ENCODE measurements at places on chromosomes 1 and 21.
A peak's percentile ranks its signal among the peaks of the same experiment; 100 is the strongest.

DNA sequence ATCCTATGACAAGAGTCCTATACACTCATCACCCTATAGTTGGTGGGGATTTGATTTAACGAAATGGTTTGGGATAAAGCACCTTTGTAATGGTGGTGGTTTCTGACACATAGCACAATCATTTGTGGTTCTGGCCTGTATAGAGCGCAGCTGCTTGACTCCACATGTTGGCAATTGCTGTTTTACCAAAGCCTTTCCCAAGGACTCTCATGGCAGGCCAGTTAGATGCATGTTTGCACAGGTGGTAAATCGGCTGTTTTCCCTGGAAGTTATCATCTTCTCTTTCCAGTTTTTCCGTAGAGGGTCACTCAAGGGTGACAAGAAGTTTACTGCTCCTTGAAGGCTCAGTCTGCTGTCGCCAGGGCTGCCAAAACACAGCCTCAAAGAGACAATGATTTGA lies 17.1 kb upstream of the XPR1 start:
- DNase-seq = no peak

GRCh38 chr1:228876187-228876586 lies 140.9 kb downstream of the RHOU start:
- DNase-seq = no peak

- DNase-seq = no peak
These were observed 197.7 kb upstream of the DUSP10 start for GRCh38 chr1:221939607-221940006.

DNA sequence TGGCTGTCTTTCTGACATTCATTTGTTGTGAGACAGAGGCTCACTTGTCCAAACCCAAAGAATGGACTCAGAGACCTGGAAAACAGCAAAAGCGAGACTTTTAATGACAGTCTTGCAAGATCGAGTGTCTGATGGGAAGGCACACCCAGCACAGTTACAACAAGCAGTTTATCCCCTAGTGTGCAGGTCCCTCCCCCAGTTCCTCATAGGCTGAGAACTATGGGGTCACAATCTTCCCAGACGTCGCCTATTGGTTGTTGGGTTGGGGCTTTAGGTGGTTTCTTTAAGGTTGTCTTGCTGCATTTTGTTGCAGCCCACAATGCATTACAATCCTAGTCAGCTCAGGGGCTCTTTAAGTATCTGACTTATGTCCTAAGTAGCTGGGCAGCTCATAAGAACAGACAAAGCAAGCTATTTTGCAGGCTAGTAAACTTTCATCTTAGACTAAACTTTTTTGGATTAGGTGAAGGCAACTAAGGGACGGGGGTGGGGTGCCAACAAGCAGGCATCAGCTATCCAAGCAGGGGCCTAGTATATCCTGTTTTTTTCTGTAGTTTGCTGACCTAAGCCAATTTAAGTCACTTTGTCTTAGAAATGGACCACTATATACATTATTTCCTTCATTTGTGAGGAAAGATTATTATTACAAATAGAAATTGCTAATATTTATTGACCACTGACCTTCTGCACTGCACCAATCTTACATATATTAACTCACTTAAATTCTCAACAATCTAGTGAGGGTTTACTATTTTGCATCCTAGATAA lies 151.8 kb downstream of the SETD4 start:
- DNase-seq = no peak

GRCh38 chr1:192939440-192939839 lies 119.7 kb downstream of the UCHL5 start:
- DNase-seq = no peak

DNA sequence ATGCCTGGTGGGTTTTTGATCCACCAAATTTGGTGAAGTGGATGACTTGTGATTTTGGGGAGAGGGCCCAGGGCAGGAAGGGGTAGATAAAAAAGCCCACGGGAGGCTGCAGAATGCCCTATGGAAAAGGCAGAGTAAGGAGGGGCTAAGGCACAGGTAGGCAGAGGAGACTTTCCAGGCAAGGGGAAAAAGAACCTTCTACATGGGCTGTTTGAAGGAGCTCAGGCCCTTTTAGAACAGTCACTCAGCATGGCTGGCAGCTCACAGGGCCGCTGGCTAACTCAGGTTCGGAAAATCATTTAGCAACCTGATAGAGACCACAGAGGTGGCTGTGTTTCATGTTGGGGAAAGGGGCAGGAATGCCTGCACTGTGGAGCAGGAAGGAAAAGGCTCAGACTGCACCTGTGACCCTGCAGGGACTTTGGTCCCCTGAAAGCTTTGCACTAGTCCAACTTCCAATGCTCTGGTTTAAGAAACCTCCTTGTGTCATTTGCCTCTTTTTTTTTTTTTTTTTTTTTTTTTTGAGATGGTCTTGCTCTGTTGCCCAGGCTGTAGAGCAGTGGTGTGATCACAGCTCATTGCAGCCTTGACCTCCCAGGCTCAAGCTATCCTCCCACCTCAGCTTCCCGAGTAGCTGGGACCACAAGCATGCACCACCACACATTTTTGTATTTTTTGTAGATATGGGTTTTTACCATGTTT lies 58.5 kb upstream of the ENAH start:
- DNase-seq = no peak

DNA sequence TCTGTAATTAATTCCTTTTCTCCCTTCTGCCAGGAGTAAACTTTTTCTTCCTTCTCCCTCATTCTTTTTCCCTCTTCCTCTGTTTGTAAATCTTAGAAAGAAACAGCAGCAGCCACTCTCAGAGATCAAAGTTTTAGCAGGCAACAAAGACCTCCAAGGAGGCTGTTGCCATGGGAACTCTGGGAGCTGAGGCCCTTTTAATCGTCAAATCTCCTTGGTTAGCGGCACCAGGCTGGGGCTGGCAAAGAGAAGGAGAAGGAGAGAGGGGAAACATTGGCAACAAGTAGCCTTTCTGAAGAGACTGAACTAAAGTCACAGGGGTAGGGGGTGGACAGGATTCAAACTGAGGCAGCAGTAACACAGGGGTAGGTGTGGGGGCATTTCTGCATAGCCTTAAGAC lies 25.2 kb downstream of the ILDR2 start:
- no peak for DNase-seq

DNA sequence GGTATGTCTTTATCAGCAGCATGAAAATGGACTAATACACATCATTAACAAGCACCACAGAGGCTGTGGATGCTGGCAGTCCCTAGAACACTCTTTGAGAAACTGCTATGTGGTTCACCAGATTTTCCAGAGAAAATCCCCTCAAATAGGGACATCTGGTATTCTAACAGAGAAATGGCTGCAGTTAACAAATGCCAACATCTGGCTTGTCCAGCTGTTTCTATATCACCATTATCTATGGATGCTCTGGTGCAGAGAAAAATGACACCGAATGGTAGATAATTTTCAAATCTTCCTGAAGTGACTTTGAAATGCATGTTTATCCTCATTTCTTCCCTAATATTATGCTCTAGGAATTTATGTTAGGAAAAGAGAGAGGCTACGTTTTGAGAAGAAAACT lies 403.5 kb upstream of the PROX1 start:
- no peak for DNase-seq

DNA sequence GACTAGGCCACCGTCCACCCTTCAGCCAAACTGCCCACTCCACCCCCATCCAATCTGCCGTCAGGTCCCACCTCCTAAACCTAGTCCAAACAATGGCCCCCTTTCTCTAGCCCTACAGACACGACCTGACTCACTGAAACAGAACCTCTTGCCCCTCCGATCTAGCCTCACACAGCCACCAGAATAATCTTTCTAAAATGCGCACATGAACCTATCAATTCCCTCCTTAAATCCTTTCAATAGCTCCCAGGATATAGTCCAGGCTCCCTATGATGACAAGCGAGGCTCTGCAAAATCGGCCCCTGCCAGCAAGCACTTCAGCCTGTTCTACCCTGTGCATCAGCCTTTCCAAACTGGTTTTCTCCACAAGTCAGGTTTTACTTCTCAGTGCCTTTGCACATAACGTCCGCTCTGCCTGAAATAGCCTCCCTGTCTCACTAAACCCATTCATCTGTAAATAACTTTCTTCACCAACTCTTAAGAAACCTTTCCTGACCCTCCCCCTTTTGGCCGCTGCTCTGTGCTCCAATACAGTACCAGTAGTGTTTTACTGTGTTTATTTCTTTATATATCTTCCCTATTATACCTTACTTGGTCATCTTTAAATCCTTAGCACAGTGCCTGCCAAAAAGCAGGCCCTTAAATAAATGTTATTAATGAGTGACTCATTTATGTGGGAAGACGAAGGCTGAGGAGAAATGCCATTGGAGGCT lies 9.0 kb upstream of the CDC20 start:
- DNase-seq = no peak

DNA sequence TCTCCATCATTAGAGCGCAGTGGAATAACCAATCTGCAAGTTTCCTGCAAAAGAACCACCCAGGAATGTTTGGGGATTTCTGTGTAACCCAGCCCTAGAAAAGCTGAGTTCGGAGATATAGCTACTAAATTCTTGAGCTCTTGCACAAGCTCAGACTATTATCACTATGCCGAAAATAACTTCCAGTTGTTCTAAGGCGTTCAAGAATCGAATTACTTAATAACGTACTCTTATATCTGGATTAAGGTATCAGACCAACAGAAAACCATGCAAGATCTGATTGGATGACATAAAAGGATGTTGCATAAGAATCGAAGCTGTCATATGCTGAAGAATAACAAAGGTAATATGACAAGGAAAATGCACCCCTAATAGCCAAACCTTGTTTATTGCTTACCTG lies 7.5 kb upstream of the LAMC2 start:
- no peak for DNase-seq

GRCh38 chr1:156146020-156146768 lies 7.2 kb upstream of the SEMA4A start:
- peak; percentile 55 for DNase-seq

DNA sequence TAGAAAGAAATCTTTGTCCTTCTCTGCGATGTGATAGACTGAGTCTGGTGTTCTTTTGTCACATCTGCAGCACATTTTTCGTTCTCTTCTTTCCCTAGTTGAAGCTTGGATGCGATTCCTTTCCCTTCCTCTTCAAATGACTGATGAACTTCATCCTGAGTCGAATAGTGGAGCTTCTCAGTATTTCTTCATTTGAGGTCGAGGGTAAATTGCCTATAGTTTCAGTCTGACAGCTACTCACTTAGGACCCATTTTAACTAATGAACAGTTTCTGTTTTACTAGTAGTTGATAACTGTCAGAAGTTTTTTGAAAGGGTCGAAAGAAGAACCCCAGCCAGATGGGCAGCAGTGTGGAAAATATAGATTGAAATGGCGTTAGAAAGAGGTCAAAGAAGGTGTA lies 4.7 kb upstream of the REG4 start:
- DNase-seq = no peak

DNA sequence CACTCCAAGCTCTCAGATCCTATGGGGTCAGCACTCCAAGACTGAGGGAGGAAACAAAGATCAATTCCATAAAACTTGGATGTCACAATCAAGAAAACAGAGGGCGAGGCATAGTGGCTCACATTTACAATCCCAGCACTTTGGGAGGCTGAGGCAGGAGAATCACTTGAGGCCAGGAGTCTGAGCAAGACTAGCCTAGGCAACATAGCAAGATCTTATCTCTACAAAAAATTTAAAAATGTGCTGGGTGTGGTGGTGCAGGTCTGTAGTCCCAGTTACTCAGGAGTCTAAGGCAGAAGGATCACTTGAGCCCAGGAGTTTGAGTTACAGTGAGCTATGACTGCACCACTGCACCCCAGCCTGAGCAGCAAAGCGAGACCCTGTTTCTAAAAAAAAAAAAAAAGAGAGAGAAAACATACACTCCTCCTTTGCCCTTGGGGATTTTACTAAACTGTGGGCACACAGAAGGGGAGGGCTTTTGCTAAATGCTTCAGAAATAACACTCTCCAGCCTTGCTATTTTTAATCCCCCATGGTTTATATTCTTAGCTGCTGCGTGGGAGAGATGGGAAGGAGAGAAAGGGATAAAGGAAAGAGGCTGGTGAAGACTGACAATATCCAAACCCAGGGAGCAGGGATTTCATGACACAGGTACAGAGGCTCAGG lies 18.1 kb downstream of the ARHGEF2 start:
- no peak for DNase-seq

DNA sequence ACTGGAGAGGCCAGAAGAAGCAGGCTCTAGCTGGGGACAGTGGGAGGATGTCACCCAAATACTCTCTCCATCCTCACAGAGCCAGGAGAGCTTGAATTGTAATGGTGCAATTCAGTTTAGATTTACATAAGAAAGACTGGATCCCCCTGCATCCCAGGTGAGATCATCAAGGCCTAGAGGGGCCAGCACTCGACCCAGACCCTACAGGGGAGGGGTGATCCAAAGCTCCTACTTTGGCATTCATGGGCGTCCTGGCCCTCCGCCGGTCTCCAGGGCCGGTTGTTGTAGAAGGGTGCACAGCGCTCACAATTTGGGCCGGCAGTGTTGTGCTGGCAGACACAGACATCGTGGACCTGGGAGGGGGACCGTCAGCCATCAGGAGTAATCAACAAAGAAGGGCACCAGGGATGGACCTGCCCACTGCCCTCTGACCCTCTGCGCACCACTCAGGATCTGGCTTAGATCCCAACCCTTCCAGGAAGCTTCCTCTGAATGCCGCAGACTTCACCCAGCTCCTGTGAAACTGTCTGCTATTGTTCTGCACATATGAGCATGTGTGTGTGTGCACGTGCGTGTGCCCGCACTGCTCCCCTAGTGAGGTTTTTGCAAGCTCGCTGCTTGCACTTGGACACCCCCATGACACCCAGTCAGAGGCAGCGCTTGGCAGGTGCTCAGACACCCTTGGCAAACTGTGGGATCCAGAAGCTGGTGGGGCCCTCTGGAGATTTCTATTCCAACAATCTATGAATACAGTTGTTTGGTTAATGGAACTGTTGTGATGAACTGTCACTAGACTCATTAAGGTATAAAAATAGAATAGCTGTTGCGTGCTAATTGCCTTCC lies 21.6 kb downstream of the LAMB3 start:
- DNase-seq = no peak

- no peak for DNase-seq
These were observed 24.0 kb upstream of the TDRD10 start for GRCh38 chr1:154478013-154478412.

GRCh38 chr1:59156526-59157199 lies 140.2 kb upstream of the FGGY start:
- DNase-seq = no peak

GRCh38 chr1:151882466-151882865 lies 26.8 kb downstream of the THEM4 start:
- no peak for DNase-seq

DNA sequence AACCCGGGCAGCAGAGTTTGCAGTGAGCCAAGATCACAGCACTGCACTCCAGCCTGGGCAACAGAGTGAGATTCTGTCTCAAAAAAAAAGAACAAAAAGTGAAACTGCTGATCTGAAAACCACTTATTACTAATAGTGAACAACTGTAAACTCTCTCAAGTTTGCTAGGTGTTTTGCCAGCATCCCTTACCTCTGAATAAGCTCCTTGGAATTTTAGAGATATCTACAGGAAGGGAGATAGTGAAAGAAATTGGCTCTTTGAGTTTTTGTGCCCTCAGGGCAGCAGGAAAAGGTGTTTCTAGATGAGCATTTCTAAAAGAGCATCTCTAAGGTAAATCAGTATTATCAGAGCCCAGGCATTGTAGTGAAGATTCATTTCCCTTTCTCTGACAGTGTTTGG lies 27.1 kb downstream of the PARK7 start:
- no peak for DNase-seq

- DNase-seq = no peak
These were observed 15.4 kb upstream of the GUCA2B start for GRCh38 chr1:42137766-42138165.
